ENCODE measurements at places on chromosomes 2 and 18.

DNA sequence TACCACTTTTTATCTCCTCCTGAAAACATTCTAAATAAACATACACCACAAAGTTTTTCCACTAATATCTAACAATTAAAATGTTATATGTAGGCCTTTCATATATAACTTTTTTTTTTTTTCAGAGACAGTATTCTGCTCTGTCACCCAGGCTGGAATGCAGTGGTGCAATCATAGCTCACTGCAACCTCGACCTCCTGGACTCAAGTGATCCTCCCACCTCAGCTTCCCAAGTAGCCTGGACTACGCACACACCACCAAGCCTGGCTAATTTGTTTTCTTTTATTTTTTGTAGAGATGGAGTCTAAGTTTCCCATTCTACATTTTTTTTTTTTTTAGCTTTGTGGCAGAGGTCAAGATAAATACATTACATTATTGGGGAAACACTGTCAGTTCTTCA is 1612.6 kb upstream of the NXPH2 start:
- no peak for DNase-seq

DNA sequence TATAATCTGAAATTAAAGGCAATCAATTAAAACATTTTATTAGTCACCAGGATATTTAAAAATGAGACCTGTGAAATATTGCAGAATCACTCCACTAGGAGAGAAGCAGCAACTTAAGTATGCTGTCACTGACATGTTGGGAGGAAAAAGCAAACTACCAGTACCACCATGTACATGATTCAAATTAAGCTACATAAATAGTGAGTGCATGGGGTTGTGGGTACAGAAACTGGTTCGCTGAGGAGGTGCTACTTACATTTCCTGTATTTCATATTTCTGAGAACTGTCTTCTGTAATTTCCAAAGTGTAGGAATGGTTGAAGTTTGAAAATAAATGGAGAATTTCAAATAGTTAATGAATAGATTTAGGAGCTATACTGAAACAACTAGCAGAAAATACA is 7.9 kb upstream of the NR4A2 start:
- DNase-seq, result no peak

DNA sequence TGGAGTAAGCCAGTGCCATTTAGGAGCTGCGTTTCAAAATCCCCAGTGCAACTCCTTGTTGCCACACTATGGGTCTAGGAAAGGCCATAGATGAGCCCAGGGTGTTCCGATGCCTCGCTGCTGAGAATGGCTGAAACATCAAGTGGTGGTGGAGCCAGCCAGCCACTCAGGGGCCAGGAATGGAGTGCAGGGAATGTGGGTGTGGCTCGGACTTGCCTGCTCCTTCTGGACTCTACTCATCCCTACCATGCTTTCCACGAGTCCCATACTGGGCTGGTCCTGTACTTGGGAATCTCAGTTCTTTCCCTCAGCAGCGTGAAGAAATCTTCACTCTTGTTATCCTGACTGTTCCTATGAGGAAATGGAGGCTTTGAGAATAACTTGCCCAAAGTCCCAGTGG is 143.5 kb downstream of the INSIG2 start:
- no peak for DNase-seq

GRCh38 chr18:506264-506663 is 5.8 kb upstream of the COLEC12 start:
- no peak for DNase-seq

- DNase-seq, result no peak
Observed at GRCh38 chr18:75016025-75016717, 192.8 kb downstream of the PTGR3 start.

DNA sequence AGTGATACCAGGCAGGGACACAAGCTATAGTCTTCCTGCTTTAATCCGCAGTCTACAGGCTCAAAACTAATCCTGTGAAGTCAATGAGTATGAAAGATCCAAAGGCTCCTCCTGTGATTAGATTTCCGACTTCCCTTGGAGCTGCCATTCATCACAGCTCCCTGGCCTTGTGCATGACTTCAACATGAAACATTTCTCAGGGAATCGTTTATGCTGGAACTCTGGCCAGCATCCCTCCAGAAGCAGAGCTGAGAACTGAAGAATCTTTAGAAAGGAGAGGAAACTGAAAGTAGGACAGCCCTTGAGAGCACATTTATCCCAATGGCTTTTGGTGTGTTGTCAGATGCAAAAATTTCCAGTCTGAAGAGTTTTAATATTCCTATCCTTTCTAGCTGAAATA is 84.3 kb upstream of the SESTD1 start:
- no peak for DNase-seq

DNA sequence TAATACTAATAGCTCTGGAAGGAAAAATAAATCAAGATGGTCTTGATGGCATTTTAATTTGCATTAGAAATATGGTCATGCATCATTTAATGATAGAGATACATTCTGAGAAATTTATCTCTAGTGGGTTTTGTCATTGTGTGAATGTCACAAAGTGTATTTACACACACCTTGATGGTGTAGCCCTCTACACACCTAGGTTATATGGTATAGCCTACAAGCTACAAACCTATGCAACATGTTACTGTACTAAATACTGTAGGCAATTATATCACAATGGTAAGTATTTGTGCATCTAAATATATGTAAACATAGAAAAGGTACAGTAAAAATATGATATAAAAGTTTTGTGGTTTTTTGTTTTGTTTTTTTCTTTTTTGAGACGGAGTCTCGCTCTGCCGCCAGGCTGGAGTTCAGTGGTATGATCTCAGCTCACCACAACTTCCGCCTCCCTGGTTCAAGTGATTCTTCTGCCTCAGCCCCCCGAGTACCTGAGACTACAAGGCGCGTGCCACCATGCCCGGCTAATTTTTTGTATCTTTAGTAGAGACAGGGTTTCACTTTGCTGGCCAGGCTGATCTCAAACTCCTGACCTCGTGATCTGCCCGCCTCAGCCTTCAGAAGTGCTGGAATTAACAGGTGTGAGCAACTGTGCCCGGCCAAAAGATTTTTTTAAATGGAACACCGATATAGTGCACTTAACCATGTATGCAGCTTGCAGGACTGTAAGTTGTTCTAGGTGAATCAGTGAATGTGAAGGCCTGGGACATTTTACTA is 83.7 kb upstream of the UBXN4 start:
- DNase-seq, result no peak

DNA sequence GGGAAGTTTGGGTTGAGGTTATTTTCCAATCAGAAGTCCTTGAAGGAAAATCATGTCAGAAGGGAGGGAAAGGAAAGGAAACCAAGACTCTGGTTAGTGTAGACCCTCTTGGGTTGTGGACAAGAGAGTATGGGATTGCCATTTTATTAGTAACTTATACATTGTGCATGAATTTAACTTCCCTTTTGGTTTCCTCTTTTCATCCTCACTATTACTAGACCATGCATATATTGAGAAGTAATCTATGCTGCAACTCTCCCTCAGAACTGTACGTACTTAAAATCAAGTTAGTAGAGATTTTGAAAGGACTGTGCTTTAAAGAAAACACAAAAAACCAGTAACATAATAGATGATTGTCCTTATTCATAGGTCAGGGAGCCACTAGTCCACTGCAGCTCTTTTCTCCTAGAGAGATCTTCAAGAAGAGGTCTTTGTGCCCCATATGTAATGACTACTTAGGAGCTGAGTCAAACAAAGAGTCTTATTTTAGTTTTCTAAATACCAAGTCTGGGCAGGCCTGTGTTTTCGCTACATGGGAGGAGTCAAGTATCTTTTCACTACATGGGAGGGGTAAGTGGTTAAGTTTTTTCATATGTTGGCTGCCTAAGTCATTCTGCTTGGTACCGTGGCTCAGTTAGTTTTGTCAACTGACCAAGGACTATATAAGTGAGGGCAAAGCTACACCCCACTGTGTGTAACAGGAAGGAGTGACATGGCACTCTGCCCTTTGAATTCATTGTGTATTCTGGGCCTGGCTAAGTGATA is 25.2 kb upstream of the FAM117B start:
- DNase-seq, result no peak

DNA sequence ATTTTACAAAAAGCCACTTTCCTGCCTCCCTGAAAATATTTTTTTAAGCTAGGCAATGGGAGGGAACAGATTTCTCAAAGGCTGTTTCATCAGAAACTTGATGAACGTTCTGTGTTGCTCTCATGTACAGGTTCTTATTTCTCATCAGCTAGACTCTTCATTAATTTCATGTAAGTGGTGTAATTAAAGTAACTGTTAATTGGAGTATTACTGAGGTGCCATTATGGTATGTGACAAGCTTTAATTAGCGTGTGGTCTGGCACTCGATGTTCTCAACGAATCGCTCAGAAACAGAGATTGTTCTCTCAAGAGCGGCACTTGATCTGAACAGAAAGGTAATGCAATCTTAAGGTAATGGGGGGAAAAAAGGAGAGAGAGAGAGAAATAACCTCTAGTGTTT is 81.9 kb upstream of the MYCN start:
- DNase-seq, result no peak

GRCh38 chr2:217316743-217317142 is 456.9 kb upstream of the TNP1 start:
- DNase-seq, result peak; percentile 74
